Stimulated activated CD4-positive, alpha-beta T cell treated with anti-CD3 and anti-CD28 coated beads, Interleukin-1b, Interleukin-23, amount 100 ng/mL, for 24 hours (primary cell): ENCODE measurements at places on chromosomes 7 and 10.
A peak's percentile ranks its signal among the peaks of the same experiment; 100 is the strongest.

DNA sequence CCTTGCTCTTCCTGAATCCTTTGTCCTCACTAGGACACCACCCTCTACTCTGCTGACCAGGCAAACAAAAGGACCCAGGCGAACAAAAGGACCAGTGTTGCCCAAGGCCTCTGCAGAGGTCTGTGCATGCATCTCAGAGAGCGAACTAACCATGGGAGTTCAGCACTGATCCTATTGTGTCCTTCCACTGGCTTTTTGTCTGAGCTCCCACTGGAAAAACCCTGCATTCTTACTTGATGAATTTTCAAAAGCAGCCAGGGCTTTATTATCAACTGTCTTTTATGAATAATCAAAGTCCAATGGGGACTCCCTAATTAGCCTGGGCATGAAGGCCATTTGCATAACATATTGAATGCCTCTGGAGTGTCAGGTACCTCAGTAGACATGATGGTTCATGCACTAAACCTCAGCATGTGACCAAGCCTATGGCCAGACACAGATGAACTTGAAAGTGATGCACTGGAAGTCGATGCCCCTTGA lies 140.6 kb downstream of the KCNMA1 start:
- DNase-seq, result no peak

DNA sequence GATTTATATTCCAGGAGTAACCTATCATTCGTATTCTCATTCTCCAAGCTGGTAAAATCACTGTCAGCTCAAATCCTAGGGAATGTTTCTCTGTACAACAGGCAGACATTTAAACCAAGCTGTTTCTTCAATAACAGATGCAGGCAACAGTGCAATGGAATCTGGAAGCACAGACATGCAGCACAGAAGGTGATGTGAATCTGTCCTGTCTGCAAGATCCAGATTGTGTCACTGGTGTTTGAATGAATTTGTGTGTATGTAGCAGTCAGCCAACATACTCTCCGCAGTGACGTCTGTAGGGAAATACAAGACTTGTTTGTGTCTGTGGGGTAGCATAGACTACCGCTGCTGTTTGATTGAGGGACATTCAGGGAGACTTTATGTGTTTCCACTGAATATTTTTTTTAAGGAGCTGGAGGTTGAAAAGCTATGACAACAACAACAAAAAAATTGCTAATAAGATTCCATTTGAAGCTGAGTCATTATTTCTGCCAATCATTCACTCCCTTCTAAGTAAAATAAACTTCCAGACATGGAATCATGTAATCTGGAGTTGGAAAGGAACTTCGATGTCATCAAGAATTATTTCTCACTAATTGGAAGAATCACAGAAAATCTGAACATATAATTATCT lies 122.9 kb upstream of the MYO3A start:
- DNase-seq, result no peak

DNA sequence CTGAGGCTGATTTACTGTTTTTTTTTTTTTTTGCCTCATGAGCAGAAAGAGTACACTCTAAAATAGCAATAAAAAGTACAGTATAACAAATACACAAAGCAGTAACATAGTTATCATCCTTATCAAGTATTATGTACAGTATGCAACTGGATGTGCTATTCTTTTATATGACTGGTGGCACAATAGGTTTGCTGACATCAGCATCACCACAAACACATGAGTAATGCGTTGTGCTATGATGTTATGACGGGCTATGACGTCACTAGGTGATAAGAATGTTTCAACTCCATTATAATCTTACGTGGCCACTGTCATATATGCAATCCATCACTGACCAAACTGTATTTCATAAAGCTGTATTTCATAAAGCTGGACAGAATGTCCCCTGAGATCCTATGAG lies 189.2 kb upstream of the GLI3 start:
- DNase-seq, result no peak

- no peak for DNase-seq
Measured at GRCh38 chr10:123911866-123912265, 20.3 kb upstream of the CPXM2 start.

DNA sequence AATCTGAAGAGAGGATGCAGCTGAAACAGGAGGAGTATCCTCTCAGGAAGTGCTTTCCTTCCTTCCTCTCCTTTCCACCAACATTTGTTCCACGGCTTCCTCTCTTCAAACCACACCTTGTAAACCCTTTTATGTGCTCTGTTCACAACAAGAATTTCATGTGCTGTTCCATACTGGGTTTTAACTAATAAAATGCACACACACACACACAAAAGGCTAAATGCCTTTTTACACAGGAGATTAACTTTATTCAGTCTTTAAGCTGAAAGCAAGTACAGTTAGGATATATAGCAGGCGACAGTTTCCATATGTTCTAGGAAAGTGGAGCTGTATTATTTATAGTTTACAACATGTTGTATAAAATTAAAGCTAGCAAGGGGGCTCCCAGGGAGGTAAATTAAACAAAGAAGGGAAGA lies 106.7 kb downstream of the REEP3 start:
- no peak for DNase-seq

GRCh38 chr10:113893570-113893969 lies 39.1 kb downstream of the NHLRC2 start:
- no peak for DNase-seq

GRCh38 chr7:84665339-84665738 lies 470.8 kb upstream of the SEMA3A start:
- no peak for DNase-seq

GRCh38 chr10:34045571-34046190 lies 711.2 kb upstream of the NRP1 start:
- DNase-seq, result no peak

- DNase-seq, result no peak
Measured at GRCh38 chr7:21106296-21106732, 319.6 kb upstream of the SP8 start.

DNA sequence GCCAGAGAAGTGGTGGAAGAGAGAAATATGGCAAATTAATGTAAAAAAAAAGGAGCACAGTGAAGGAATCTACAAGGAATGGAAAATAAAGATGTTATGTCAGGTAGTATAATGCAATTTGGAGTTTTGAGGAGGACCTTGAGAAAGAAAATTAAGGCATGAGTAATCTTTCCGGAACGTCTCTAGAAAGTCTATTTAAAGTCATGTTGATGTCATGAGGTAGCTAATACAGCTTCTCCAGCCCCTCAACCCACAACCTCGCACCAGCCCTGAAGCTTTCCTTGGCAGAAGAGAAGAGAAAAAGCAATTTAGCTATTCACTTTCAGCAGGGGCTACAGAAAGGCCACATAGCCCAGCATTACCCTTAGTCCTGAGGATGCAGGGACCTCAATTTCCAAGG lies 22.5 kb downstream of the TRDMT1 start:
- DNase-seq, result no peak

GRCh38 chr10:58932577-58933314 lies 243.7 kb upstream of the PHYHIPL start:
- DNase-seq, result no peak

DNA sequence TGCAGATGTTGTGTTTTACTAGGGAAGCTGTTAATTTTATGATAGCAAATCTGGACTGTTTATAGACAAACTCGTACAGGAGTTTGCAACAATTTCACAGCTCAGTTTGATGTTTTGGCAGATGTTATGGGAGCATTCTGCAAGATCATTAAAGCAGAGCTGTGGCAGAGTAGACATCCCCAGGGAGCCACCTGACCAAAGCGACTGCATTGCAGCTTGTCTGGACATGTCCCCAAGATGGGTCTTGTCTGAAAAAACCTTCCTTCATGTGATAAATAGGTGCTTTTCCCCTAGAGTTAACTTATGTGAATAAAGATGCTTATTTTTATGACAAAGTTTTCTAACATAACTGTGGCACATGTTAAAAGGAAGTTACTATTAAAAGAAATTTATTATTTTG lies 91.2 kb upstream of the GPR141 start:
- no peak for DNase-seq

- no peak for DNase-seq
Measured at GRCh38 chr10:95354110-95354509, 63.3 kb upstream of the PDLIM1 start.

- DNase-seq, result peak; percentile 15
Measured at GRCh38 chr10:27319752-27320431, 79.3 kb upstream of the ACBD5 start.

DNA sequence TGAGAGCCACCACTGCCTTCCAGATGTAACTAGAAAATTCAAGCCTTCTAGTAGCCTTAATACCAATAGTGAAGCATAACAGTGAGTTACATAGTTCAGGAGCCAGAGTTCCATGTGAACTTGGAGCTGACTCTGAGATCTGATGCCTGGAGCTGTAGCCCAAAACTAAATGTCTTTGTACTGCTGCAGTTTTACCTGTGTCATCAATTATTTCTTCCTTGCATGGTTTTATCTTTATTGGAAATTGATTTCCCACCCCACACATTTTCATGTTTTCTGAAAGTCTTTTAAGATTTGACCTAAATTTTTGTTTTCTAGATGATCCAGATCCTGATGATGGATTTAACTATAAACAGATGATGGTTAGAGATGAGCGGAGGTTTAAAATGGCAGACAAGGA lies 17.0 kb downstream of the OPN1SW start:
- DNase-seq, result no peak

- no peak for DNase-seq
Measured at GRCh38 chr10:105146436-105146835, 505.3 kb downstream of the SORCS3 start.

GRCh38 chr10:10911035-10911434 lies 106.6 kb upstream of the CELF2 start:
- no peak for DNase-seq

DNA sequence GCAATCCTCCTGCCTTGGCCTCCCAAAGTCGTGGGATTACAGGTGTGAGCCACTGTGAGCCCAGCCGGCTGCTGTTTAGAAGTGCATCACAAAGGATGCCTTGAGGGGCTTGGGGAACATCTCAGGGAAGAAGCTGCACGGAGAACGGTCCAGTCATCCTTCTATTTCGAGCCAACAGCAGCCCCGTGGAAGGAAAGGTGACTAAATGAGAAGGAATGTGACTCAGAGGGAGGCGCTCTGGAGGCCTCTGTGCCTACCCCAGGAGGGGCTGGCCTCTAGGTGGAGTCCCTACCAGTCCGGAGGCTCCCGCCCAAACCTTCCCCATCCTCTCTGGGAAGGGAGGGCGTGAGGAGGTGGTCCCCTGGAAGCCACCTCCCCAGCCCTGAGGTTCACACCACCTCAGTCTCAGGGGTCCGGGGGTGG lies 76.2 kb downstream of the CTBP2 start:
- DNase-seq, result no peak

DNA sequence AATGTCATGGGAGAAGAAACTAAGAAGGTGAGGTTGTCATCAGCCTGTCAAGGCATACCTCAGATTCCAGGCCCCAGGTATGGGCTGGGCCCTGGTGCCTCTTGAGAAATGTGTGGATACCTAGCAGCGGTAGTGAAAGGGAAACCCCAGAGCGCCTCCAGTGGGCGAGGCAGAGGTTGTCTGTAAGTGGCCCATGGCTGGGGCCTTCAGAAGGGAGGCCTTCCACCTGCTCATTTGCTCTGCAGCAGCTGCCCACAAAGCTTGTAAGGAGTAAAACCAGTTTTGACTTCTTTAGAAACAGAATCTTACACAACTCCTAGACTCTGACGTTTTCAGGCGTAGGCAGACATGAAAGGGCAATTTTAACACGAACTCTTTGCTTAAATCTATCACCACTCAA lies 509.9 kb downstream of the PARD3 start:
- DNase-seq, result no peak

DNA sequence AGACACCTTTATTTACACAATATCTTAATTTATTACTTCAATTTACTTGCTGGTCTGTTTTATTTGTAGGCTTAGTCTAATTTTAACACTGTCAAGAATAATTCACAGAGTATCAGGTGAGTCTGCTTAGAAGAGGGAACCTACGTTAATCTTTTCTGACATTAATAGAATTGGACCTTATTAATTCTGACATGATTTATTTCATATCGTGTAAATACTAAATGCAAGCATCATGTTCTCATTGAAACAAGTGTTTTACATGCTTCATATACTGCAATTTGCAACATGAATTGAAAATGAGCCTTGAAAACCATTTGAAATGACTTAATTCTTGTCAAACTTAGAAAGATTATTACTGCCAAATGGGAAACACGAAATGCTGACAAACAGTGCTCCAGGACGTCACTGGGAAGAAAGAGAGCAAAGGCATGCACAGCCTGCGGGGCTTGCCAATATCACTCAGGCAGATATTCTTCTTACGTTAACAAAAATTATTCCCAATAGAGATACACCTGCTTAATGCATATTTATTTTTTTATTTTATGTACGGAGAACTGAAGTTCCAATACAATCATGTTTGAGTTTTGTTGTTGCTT lies 282.0 kb upstream of the AKR1E2 start:
- no peak for DNase-seq

DNA sequence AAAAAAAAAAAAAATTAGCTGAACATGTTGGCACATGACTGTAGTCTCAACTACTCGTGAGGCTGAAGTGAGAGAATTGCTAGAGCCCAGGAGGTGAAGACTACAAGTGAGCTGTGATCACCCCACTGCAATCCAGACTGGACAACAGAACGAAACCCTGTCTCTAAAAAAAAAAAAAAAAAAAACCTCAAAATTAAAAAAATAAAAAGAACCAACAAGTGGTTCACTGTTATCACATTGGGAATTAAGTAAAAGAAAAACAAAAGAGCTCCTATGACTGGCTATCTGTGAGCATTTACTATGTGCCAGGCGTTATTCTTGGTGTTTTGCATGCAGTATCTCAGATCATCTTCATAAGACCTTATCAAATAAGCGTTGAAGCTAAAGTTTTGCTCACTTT lies 66.0 kb downstream of the ANLN start:
- DNase-seq, result no peak

DNA sequence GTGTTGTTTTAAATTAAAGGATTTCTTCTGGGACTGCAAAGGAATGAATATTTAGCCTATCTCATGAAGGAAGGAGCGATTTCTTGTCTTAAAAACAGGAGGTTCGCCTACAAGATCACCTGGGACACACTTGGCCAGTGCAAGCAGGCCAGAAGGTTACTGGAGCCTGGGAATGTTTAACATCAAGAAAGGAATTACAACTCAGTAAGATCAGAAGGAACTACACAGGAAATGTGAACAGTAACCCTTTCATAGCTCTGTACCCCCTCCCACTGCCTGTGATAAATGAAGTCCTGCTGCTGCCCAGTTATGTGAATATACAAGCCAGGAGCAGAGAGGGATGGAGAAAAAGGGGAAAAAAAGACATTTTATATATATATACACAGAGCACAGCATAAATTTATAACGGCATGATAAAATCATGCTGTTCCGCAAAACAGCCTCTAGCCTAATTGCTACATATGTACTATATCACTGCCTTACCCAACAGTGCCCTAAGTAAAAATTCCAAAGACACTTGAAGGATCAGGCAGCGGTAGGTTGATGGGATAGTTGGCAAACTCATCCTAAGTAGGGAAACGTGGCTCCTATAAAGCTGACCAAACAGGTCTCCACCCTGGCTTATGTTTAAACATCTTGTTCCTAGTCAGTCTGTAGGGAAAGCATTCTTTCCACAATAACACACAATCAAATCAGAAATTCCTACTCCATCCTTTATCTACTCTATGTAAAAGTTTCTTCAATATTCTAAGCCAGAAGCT lies 63.8 kb downstream of the ZNF438 start:
- no peak for DNase-seq

DNA sequence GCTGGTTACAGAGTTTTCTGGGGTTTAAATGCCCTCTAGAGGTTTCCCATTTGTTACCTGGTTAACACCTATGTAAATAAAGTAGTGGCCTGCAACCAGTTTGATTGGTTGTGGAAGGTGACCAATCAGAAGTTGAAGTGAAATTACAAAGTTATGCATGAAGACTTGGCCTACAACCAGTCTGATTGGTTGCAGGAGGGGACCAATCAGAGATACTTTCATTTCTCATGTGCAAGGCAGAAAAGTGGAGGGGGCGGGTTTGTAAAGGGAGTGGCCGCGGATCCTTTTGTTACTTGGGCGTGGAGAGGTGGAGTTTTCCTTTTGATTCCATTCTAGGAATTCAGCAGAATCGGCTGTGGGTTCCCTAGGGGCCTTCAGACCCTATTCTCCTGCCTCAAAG lies 80.8 kb downstream of the SEC23IP start:
- DNase-seq, result no peak
